Activated T-cell treated with anti-CD3 and anti-CD28 coated beads for 48 hours (primary cell): ENCODE measurements at places on chromosomes 4 and X.

- no peak for DNase-seq
These were observed 582.4 kb upstream of the FAM241A start for GRCh38 chr4:111562826-111563225.

- DNase-seq: no peak
These were observed 15.0 kb upstream of the PRDM8 start for GRCh38 chr4:80182237-80182866.

GRCh38 chr4:67459164-67459563, 86.1 kb downstream of the CENPC start:
- no peak for DNase-seq

DNA sequence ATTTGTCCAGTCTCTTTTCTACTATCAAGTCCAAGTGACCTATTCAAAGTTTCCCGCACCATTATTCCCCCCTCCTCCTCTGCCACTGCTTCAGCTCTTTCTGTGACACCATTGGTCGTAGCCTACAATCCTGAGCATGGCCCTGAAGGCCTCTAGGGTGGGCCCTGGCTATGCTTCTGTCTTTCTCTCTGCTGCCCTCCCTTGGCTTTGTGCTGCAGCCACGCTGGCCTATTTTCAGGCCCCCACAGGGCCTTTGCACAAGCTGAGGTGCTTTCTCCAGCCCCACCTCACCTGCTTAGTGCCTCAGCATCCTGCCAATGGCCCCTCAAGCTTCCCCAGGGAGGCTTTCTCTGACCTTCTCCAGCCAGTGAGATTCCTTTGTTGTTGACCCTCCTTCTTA, 156.5 kb downstream of the NHS start:
- no peak for DNase-seq

DNA sequence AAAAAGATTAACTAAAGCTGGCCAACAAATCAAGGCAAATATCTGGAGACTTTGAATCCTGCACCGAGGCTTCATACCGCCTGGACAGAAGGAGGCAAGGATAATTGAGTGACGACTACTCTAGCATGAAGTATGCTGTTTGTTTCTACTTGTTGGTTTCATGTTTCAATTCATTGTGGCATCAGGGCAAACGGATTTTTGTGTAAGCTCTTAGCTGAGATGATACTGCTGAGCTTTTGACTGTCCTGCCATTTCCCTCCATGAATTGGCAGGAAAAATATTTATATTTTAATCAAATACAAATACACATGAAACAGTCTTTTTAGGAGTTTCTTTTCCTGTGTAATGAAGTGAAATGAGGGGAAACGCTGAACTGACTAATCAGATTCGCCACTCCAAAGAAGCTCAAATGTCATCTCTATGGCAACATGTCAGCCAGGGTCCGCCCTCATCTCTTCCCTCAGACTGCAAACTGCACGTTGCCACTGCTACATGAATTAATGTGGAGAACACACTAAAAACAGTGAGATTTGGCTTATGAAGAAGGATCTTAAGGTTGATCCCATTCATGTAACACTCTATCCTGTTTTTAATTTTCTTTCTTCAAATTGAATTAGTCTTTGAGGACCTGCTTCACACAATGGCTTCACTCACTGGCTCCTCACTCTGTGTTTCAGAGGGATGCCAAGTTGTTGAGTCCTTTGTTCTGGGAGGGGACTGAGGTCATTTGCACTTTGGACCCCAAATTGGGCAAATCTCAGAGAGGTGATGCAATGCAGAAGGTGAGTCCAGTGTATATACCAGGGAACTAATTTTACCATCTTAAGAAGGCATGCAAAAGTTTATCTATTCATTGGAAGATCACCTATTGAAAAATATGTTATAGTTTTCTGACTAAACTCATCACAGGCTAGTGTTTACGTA, 149.6 kb upstream of the MID1 start:
- DNase-seq: no peak

DNA sequence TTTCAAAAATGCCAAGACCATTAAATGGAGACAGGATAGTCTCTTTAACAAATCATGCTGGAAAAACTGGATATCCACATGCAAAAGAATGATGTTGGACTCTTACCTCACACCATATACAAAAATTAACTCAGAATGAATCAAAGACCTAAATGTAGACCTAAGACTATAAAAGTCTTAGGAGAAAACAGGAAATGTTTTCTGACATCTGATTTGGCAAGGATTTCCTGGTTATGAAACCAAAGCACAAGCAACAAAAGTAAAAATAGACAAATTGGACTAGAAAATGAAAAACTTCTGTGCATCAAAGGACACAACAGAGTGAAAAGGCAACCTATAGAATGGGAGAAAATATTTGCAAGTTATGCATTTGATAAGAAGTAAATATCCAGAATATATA, 37.6 kb downstream of the ARFIP1 start:
- DNase-seq: no peak

- no peak for DNase-seq
These were observed 48.3 kb upstream of the WDR1 start for GRCh38 chr4:10164877-10165283.

DNA sequence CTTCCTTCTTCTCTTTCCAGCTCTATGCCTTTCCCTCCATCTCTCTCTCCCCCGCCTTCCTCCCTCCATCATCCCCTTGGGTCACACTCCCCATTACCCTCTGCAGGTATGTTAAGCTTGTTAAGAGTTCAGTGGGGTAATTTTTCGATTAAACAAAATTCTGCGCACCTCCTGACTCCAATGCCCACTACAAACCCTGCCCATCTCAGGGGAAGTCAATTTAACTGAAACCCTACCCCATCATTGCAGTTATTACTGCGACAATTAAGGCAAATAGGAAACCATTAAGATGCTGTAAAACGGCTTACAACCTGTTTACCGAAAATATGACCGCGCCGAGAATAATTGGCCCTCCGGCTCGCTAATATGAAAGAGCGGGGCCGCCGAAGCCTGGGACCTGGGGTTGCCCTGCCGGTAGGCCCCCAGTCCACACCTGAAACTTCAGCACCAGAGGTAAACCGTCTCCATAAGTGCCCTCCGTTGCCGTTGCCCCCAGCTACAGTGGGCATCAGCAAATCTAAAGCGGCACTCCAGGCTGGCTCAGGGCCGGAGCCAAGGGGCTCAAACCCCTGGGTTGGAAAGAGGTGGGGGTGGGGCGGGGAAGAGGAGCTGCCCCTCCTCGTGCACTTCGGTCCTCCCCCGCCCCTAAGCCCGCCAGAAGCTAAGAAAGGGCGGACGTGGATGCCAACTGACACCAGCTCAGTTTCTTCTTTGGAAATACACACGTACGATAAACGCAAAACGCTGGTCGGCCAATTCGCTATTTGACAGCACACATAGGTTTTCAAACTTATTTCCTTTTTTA, 4.8 kb downstream of the ARX start:
- DNase-seq: no peak

GRCh38 chrX:42846741-42847140, 68.8 kb upstream of the PPP1R2C start:
- no peak for DNase-seq
